Activated CD4-positive, alpha-beta T cell treated with anti-CD3 and anti-CD28 coated beads, Interleukin-2, amount 10 ng/mL, durations not matched to agents 7 days and 5 days (primary cell): ENCODE measurements at places on chromosomes 13 and 19. TPM values are rescaled to one million over a fixed set of nuclear protein-coding genes. Genes with fewer than 3 reads are reported as not detected.

RDH8 gene
- not detected for total RNA-seq

ZNF550 gene
- total RNA-seq: 12.6 TPM

PEG3 gene
- total RNA-seq: not detected

CYP2A7 gene
- total RNA-seq: not detected

GPR18 gene
- total RNA-seq: 25.4 TPM

GRK1 gene
- not detected for total RNA-seq

SULT2A1 gene
- not detected for total RNA-seq
